Lower lobe of right lung (tissue), 2 donors: ENCODE measurements at places on chromosomes 13 and 19. TPM values are rescaled to one million over a fixed set of nuclear protein-coding genes. Genes with fewer than 3 reads are reported as not detected.

- no peak overlapping the region for H3K27ac ChIP-seq
- peaks cover 9% of the 10 kb centered on the region for H3K4me1 ChIP-seq
- no peak for DNase-seq
- H3K4me3 ChIP-seq, result no peak overlapping the region
- H3K36me3 ChIP-seq, result no peaks in the 10 kb centered on the region
- H3K27me3 ChIP-seq, result no peaks in the 10 kb centered on the region
Measured at GRCh38 chr13:50993934-50994333, 84.3 kb downstream of the RNASEH2B start.

- no peaks in the 10 kb centered on the region for H3K4me1 ChIP-seq
- no peak overlapping the region for H3K4me3 ChIP-seq
- H3K36me3 ChIP-seq, result no peaks in the 10 kb centered on the region
- no peak for DNase-seq
- no peak overlapping the region for H3K27ac ChIP-seq
- H3K27me3 ChIP-seq, result no peaks in the 10 kb centered on the region
Measured at GRCh38 chr13:108283110-108283509, 13.6 kb downstream of the TNFSF13B start.

DNA sequence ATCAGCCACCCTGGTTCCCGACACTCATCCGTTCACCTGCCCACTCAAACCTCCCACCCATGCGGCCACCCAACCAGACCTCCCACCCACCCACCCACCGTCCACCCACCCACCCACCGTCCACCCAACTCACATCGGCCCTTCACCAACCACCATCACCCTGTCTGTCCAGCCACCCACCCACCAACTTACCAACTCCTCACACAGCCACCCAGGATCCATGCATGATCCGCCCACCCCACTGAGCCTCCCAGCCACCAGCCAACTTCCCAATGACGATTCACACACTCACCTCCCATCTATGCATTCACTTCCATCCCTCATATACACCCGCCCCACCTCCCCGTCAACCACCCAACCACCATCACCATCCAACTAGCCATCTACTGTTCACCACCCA is 4.3 kb downstream of the JOSD2 start:
- DNase-seq, result peak; percentile 15
- H3K36me3 ChIP-seq, result peaks cover 5% of the 10 kb centered on the region
- no peak overlapping the region for H3K27ac ChIP-seq
- H3K4me1 ChIP-seq, result peaks cover 8% of the 10 kb centered on the region
- H3K27me3 ChIP-seq, result no peaks in the 10 kb centered on the region

DNA sequence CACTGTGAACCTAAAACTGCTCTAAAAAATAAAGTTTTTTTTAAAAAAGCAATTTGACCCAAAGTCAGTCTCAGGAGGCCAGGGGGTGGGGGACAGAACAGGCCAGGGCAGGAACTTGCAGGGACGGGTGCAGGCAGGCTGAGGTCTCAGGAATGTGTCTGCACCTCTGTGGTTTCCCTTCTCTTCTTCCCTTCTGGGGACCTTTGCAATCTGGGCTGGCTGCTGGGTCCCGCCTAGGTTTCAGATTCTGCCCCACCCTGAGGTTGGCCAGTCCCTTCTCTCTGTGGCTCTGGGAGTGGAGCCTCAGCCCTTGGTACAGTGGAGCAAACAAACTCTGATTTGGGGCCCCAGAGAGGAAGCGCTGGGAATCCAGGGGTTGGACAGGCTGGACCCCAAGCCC is 5.3 kb upstream of the F2RL3 start:
- DNase-seq, result no peak
- no peak overlapping the region for H3K27ac ChIP-seq
- no peaks in the 10 kb centered on the region for H3K27me3 ChIP-seq
- no peak overlapping the region for H3K4me3 ChIP-seq

GRCh38 chr19:30070198-30070967 is 128.3 kb downstream of the URI1 start:
- H3K27ac ChIP-seq, result no peak overlapping the region
- no peak for DNase-seq
- H3K36me3 ChIP-seq, result no peaks in the 10 kb centered on the region

Gene ZNF14
- total RNA-seq, result 6.7 TPM

Gene LGALS14
- not detected for total RNA-seq

Gene TRPC4
- 0.71 TPM for total RNA-seq

DNA sequence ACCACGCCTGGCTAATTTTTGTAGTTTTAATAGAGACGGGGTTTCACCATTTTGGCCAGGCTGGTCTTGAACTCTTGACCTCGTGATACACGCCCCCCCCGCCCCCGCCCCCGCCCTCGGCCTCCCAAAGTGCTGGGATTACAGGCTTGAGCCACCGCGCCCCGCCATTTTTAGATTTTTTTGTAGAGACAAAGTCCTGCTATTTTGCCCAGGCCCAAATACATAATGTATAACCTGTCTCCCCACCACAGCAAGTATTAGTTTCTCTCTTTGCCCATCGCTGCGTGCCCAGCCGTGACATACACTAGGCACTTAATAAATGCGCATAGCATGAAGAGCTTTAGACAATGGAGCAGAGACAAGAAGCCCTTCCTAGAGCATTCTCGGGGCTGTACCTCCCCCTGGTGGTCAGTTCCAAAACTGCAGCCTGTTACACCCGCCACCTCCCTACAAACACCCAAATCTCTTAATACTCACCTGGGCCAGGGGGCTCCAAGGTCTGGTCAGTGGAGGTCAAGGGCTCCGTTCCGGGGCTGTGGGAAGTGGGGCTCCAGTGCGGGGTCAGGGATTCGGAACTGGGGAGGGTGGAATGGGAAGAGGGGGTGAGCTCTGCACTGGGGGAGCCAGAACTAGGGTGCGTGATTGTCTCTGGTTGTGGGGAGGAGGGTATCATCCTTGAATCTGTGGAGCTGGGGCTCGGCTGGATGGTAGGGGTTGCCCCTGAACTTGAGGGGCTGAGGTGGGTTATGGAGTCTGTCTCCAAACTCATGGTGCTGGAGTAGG is 22.5 kb downstream of the IQCN start:
- H3K36me3 ChIP-seq, result peaks cover 1% of the 10 kb centered on the region
- no peak overlapping the region for H3K27ac ChIP-seq
- H3K27me3 ChIP-seq, result no peaks in the 10 kb centered on the region
- peak; percentile 69 for DNase-seq
